ENCODE measurements at places on chromosomes 11 and 22. TPM values are rescaled to one million over a fixed set of nuclear protein-coding genes. Genes with fewer than 3 reads are reported as not detected.

LUZP2 gene
- total RNA-seq: 0.18 TPM

OR51G2 gene
- total RNA-seq: not detected

OSM gene
- total RNA-seq: not detected

FGF19 gene
- total RNA-seq: not detected

GRCh38 chr11:58999291-58999680 is 60.0 kb downstream of the GLYATL1 start:
- no peak for DNase-seq
- no peaks in the 10 kb centered on the region for H3K4me1 ChIP-seq
- H3K27me3 ChIP-seq: 0 out of 2 replicates have a peak, but pooled peaks cover 2% of the 10 kb centered on the region
- no peaks in the 10 kb centered on the region for H3K36me3 ChIP-seq
- H3K4me3 ChIP-seq: no peak overlapping the region

DNA sequence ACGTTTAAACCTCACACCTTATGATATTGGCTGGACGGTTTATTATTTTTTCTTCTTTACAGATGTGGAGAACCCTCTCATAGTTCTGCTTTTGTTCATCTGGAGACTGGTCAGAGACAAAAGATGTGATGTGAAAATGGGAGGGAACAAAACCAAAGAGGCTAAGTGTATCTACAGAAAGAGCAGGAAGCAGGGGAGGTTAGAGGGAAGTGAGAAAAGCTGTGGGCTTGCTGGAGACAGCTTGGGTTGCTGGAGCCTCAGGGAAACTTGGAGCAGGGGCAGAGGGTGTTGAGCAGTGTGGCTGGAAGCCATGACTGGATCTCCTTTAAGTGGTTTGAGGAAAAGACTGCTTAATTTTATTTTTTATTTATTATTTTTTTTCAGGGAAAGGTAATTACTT is 79.0 kb upstream of the SNX19 start:
- no peaks in the 10 kb centered on the region for H3K27me3 ChIP-seq
- no peaks in the 10 kb centered on the region for H3K4me1 ChIP-seq
- H3K4me3 ChIP-seq: no peak overlapping the region
- H3K27ac ChIP-seq: no peak overlapping the region

DNA sequence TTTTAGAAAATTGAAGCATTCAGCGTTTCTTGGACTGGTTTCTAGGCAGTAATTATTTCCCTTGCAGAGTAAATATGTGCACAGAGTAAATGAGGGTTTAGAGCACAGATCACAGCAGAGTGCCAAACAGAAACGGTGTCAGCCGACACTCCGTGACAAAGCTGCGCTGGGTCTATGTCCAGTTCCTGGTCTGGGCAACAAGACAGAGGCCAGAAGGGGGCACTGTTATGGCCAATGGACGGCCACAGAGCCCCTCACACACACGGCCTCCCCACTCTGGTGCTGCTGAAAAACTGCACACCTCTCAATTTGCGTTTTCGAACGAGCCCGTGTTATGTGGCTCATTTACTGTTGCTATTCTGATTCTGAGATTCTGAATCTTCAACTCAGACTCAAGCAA is 180.7 kb downstream of the MPPED1 start:
- H3K27me3 ChIP-seq: peaks cover 2% of the 10 kb centered on the region
- H3K36me3 ChIP-seq: no peaks in the 10 kb centered on the region
- no peak for DNase-seq
- no peaks in the 10 kb centered on the region for H3K4me1 ChIP-seq

DNA sequence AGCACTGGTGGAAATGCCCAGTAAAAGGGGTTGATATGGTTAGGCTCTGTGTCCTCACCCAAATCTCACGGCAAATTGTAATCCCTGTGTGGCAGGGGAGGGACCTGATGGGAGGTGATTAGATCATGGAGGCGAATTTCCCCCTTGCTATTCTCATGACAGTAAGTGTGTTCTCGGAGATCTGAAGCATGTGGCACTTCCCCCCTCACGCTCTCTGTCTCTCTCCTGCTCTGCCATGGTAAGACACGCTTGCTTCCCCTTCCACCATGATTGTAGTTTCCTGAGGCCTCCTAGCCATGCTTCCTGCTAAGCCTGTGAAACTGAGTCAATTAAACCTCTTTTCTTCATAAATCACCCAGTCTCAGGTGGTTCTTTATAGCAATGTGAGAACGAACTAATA is 37.4 kb downstream of the PACSIN2 start:
- H3K4me3 ChIP-seq: no peak overlapping the region
- no peak overlapping the region for H3K27ac ChIP-seq
- peaks cover 16% of the 10 kb centered on the region for H3K4me1 ChIP-seq
- no peak for DNase-seq

- no peak for DNase-seq
- no peaks in the 10 kb centered on the region for H3K27me3 ChIP-seq
- no peaks in the 10 kb centered on the region for H3K36me3 ChIP-seq
- no peak overlapping the region for H3K4me3 ChIP-seq
- 0 out of 2 replicates have a peak overlapping the region, but pooled peaks have one; percentile 54 for H3K27ac ChIP-seq
Measured at GRCh38 chr22:45994491-45995404, 17.8 kb upstream of the WNT7B start.

GRCh38 chr11:130562549-130562948 is 114.1 kb downstream of the ADAMTS15 start:
- H3K27ac ChIP-seq: peak overlapping the region; percentile 35
- H3K27me3 ChIP-seq: no peaks in the 10 kb centered on the region
- no peaks in the 10 kb centered on the region for H3K36me3 ChIP-seq
- no peak overlapping the region for H3K4me3 ChIP-seq
- peaks cover 3% of the 10 kb centered on the region for H3K4me1 ChIP-seq

DNA sequence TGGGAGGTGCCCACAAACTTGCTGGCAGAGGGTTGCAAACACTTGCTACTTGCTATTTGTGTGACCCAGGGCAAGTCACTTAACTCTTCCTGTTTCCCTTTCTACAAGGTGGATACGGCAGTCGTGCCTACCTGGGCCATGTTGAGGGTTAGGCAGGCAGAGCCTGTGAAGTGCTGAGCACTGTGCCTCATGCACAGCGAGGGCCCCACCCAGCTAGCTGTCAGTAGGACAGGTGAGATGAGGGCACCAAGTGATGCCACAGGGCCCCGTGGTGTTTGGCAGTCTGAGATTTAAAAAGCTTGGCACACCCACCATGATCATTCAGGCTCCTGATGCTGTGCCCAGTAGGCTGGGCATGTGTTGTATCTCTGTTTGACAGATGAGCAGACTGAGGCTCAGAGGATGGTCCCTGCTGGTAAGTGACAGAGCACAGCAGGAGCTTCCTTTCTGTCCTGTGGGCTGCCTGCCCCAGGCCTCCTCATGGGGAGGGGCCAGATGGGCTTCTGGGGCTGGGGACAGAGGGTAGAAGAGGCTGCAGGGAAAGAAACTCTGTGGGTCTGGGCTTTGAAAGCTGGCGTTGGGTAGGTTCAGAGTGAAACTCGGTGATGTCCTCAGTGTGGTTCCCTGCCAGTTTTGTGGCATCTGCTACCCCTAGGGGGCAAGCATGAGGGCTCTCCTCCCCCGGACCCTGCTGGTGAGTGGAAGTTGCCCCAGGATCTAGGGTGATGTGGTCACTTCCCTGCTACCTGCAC is 59.3 kb downstream of the TSPAN18 start:
- no peaks in the 10 kb centered on the region for H3K4me1 ChIP-seq
- no peak for DNase-seq
- H3K27me3 ChIP-seq: no peaks in the 10 kb centered on the region
- no peaks in the 10 kb centered on the region for H3K36me3 ChIP-seq

DNA sequence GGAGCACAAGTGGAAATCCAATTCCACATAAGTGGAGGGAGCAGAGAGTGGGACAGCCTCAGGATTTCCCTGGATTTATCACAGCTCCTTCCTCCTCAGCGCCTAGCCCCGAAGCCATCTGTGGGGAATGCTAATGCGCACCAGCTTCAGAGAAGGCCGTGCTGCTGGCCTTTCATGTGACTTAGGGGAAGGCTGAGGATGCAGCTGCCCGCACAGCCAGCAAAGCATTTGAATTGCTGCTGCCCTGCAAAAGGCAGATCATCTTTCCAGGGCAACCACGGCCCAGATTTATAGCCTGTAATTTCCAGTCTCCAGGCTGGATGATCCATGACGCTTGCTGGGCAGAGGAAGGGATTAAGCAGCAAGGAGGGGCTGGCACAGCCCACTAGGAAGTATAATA is 29.9 kb downstream of the SYN3 start:
- H3K27ac ChIP-seq: no peak overlapping the region
- no peaks in the 10 kb centered on the region for H3K27me3 ChIP-seq
- no peaks in the 10 kb centered on the region for H3K36me3 ChIP-seq
- H3K4me1 ChIP-seq: no peaks in the 10 kb centered on the region
- no peak overlapping the region for H3K4me3 ChIP-seq

GRCh38 chr11:34773826-34774225 is 142.4 kb downstream of the APIP start:
- no peaks in the 10 kb centered on the region for H3K4me1 ChIP-seq
- no peak for DNase-seq
- H3K27me3 ChIP-seq: no peaks in the 10 kb centered on the region
- no peaks in the 10 kb centered on the region for H3K36me3 ChIP-seq

GRCh38 chr11:117970400-117971024 is 15.7 kb upstream of the IL10RA start:
- no peak overlapping the region for H3K4me3 ChIP-seq
- H3K27me3 ChIP-seq: peaks cover 2% of the 10 kb centered on the region
- peaks cover 8% of the 10 kb centered on the region for H3K4me1 ChIP-seq
- H3K36me3 ChIP-seq: no peaks in the 10 kb centered on the region
- no peak for DNase-seq

All from Panc1 (cell line).